ENCODE measurements at places on chromosomes 12 and 14.

GRCh38 chr12:87092421-87092820, 836.2 kb upstream of the MGAT4C start:
- no peak for DNase-seq

DNA sequence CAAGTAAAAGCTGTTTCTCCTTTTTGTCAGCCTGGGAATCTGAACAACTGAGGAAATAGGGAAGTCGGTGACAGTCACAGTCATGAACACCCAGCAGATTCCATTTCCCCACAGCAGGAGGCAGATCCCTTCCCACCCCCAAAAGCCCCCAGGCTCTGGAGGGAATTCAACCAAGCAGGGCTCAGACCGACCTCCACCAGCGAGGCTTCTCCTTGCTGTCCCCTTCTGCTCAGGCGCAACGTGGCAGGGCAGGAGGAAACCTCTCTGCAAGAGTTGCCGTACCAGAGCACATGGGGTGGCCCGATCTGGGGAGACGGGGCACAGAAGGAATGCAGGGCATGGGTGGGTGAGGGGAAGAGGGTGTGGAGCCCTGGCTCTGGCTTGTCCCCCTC, 319 bp downstream of the GALNT6 start:
- DNase-seq, result peak; percentile 67

DNA sequence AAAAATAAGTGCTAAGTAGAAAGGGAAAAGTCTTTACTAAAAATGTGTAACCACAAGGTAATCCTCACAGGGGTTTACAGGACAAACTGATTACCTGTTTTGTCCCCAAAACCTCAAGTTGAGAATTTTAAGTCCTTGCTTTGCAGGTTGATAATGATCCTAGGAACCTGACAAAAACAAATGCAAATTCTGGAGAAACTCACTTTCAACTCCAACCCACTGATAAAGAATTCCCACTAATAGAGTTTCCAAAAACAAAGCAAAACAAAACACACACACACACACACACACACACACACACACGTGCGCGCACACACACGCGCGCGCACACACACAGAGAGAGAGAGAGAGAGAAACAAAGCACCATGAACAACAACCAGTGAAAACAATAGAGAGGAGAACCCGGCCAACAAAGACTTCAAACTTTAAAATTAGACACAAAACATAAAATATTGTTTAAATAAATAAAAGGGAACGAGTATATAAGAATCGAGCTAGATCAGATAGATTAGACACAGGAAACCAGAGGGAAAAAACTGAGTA, 187.0 kb upstream of the FOXN3 start:
- DNase-seq, result no peak

GRCh38 chr12:79451978-79452377, 238.8 kb downstream of the PAWR start:
- peak; percentile 7 for DNase-seq

DNA sequence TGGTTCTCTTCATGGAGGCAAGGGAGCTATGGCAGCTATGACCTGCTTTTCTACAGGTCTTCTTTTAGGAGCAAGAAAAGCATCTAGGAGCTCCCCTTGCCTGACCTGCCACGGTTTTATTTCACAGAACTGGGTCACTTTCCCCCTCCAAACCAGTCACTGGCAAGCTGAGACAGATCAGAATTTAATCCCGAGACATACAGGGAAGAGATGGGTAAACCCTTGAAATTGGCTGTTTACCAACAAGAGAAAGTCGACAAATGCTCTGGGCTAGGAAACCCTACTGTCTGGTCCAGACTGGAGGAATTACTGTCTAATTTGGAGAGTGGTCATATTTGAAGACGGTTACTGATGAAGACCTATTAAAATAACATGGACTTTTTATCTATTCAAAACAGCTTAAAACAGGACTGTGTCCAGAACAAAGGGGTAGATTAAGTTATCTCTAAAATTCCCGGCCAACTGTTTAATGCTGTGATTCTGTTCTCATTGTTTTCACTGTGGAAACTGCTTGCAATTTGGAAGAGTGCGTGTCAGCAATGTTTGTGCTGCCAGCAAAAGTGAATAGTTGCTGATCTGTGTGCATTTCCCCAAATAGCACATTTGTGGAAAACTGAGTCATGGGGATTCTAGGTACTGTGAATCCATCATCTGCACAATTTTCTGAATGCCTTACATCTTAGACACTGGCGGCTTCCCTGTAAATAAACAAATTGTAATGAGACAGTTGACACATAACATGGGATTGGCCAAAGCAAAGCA, 73.4 kb upstream of the EEA1 start:
- no peak for DNase-seq

- DNase-seq, result peak; percentile 50
Measured at GRCh38 chr12:104974626-104975290, 11.4 kb upstream of the NOPCHAP1 start.

GRCh38 chr14:35287431-35288013, 4.7 kb upstream of the PSMA6 start:
- no peak for DNase-seq

- DNase-seq, result peak; percentile 17
Measured at GRCh38 chr14:49634547-49635334, at the start of gene DNAAF2. DNAAF2 (minus strand) TSS chr14:49635244; CDS start chr14:49635149, 95 bp downstream.

- no peak for DNase-seq
Measured at GRCh38 chr12:90280033-90280432, 571.4 kb upstream of the ATP2B1 start.

DNA sequence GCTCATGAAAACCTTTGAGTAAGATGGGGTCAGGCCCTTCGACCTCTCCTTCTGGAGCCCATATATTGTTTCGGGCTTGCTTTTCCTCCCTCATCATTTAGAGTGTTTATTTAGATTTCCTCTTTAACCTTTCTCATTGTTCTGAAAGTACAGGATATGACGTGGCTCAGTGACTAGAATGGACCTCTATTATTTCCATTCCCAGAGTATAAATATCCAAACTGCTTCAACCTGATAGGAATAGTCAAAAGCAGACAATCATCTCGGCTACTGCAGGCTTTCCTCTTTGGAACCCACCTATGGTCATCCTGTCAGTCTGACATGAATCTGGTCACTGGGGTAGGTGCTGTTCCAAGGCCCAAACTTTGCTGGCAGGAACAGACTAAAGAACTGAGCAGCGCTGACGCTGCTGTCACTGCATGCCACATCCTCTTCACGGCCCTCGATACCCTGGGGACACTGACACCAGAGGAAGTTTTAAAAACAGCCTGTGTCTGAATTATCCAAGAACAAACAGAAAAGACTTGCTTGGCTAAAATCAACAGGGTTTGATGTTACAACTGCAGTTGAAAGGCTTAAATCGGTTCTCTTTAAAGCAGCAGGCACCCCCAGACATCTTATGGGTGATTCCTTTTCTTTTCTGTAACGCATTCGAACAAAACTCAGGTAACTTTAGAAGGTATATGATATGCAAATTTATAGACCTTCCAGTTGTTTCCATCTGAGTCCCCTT, 5.0 kb upstream of the DDX47 start:
- DNase-seq, result peak; percentile 49

- no peak for DNase-seq
Measured at GRCh38 chr14:99625476-99625875, 19.5 kb upstream of the HHIPL1 start.

- no peak for DNase-seq
Measured at GRCh38 chr12:54631988-54632728, 2.5 kb downstream of the LACRT start.

DNA sequence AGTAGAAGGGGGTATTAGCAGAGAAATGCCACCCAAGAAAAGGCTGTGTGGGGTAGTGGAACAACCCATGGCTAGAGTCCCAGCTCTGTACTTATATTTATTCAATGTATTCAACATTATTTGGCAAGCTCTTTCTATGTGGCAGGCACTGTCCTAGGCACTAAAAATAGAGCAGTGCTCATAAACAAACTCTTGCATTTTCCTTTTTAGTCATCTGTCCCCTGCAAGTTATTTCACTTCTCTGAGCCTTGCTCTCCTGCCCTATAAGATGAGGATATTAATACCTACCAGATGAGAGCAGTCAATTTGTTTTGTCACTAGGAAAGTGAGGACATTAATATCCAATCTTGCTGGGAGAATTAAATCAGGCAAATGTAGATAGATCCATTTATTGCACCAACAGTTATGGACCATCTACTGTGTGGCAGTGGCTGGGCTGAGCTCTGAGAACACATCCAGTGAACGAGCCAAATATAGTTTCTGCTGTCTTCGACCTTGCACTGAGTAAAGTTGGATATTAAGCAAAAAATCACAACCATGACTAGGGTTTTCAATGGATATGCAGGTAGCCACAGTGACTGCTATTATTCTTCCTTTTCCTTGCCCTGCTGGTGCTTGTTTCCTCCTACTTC, 314.3 kb upstream of the TBX3 start:
- DNase-seq, result no peak

- no peak for DNase-seq
Measured at GRCh38 chr12:57756406-57757341, 1.8 kb downstream of the MARCHF9 start.

- no peak for DNase-seq
Measured at GRCh38 chr12:32273712-32274111, 125.6 kb upstream of the FGD4 start.

DNA sequence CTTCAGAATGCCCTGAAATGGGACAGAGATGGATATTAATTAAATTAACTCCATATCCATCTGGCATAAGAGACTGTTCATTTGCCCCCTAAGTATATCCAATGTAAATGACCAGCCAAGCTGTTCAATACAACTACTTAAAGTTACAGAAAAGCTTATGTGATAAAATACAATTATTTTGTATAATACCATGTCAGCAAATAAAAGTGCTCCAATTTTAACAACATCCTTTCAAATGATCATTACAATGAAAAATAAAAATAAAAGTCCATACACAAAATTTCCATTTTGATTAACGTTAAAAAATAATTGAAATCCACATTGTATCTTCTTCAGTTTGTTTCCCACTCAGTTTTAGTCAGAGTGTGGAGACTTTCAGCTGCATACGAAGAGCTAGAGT, 5.7 kb downstream of the CLEC6A start:
- DNase-seq, result no peak

- peak; percentile 86 for DNase-seq
Measured at GRCh38 chr12:84912198-84913128, at the start of gene SLC6A15. SLC6A15 (minus strand) TSS chr12:84912799; CDS start chr12:84892120, 20,679 bp downstream.

DNA sequence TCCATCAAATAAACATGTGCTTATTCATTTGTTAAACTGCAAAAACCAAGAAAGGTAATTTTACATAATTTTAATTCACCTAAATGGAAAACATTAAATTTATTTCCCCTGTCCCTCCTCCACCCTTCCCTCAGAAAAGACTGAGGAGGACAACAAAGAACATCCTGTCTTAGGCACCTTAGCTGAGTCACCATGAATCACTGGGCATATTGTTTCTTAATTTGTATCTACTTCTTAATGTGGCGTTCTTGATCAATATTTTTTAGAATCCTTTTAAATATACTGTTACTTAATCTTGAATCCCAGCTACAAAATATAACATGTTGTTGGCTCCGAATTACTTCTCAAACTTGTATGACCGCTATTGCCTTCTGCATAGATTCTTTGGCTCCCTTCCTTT, 23.5 kb downstream of the SIX6 start:
- DNase-seq, result no peak

DNA sequence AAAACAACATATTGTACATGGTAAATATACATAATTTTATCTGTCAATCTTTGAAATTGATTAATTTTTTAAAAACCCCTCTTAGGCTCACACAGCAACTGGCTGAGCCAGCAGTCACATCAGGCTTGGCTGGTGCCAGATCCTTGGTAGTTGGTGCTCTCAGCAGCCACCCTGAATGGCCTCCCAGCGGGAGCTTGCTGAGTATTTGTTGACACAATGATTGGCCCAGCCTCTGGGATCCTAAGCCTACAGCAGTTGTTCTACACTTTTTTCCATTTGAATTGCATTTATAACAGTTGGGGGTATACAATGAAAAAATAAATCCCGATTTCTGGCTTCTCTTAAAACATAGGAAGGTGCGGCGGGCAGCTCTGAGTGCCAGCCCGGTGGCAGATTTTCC, 11.1 kb downstream of the PRKAB1 start:
- DNase-seq, result no peak

DNA sequence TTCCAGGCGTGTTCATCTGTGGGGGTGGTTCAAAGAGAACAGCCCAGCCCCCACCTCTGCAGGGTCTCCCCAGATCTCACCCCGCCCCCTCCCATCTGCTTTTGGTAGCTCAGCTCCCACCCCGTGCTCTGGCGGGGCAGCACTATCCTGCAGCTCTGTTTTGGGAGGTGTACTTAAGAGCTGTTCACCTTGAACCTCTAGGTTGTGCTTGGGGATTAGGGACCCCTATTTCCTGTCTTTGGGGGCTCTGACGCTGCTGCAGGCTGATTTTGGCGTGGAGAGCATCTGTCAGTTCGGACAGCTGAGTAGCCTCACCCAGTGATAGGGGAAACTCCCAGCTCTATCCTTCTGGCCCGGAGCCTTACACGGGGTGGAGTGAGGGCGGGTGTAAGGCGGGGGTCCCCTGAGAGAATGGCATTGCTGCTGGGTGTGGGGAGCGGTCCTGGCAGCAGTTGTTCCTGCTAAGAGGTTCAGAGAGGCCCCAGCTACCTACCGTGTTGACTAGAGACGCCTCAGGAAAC, 765 bp downstream of the TMEM120B start:
- no peak for DNase-seq

- DNase-seq, result no peak
Measured at GRCh38 chr14:86961106-86961716, 1031.8 kb downstream of the GALC start.

DNA sequence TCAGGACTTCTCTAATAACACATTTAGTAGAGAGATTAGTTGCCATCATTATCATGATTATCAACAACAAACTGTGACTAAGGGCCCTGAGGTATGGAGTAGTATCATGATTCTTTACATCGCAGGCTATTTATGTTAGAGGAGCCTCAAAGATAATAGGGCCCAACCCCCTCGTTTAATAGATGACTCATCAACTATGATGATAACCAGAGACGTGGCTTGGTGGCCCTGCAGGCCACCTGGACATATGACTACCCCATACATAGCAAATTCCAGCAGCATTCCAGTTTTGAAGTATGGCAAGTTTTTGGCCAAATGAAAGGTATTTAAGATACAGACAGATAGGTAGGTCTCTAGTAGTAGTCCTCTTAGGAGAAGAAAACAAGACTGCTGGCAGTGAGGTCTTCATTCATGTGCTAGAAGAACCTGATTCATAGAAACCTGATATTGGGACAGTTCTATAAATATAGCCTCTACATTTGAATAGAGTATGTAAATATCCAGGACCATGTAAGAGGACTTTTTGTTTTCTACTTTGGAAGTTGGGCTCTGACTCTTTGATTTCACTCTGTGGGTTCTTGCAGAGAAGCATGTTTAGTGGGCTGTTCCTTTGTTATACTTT, 5.6 kb downstream of the RIC8B start:
- DNase-seq, result no peak

- no peak for DNase-seq
Measured at GRCh38 chr14:65892315-65892714, 479.8 kb downstream of the FUT8 start.

GRCh38 chr12:111653596-111653995, 32.2 kb downstream of the BRAP start:
- peak; percentile 70 for DNase-seq
